ENCODE measurements at places on chromosomes 4 and X.

DNA sequence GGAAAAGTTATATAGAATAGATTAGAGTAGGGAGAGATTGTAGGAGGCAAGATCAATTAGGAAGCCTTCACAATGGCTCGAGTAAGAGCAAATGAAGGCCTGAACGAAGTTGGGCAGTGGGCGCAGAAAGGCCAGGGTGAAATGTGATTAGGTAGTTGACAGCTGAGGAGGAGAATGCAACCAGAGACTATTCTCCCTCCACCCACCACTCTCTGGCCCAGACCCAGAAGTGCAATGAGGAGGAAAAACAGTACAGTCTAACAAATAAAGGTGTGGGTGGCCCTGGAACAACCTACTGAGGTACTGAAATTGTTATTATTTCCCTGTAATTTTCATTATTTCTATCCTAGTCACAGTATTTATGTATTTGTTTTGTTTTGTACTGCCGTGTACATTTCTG is 176.7 kb downstream of the SLC39A8 start:
- no peak for DNase-seq

- DNase-seq = no peak
Observed at GRCh38 chr4:187666697-187667494, 328.7 kb upstream of the ZFP42 start.

GRCh38 chr4:65265526-65265925 is 404.8 kb downstream of the EPHA5 start:
- DNase-seq = no peak

DNA sequence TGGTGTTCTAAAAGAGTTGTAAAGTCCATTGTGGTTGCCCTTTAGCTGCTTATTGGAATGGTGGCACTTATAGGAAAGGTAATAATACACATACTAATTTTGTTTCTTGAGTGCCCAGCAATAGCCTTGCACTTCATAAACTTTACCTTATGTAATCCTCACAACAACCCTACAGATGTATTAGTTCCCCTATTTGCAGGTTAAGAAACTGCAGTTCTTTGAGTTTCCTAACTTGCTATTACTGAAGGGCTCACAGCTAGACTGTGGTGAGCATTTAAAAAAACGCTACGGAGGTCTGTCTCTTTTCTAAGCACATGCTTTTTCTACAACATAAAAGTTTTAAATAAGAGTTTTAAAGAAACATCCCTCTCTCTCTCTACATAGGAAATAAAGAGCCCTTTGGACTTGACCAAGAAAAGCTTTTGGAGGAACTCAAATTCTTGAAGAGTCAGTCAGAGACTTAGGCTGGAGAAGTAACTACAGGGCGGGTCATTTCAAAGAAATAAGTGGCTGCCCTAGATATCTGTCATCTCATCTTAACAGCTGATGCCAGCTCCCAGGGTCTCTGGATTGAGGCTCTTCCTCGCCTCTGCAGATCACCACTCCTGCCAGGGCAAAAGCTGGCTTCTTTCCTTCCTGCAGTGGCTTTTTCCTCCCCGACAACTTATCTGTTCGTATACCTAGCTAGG is 42.0 kb upstream of the FBXW7 start:
- DNase-seq = no peak

- no peak for DNase-seq
Observed at GRCh38 chr4:99886146-99886545, 8.1 kb downstream of the LAMTOR3 start.

- DNase-seq = no peak
Observed at GRCh38 chr4:150238591-150238990, 160.3 kb downstream of the DCLK2 start.

GRCh38 chr4:102817021-102817605 is 10.2 kb downstream of the UBE2D3 start:
- no peak for DNase-seq

DNA sequence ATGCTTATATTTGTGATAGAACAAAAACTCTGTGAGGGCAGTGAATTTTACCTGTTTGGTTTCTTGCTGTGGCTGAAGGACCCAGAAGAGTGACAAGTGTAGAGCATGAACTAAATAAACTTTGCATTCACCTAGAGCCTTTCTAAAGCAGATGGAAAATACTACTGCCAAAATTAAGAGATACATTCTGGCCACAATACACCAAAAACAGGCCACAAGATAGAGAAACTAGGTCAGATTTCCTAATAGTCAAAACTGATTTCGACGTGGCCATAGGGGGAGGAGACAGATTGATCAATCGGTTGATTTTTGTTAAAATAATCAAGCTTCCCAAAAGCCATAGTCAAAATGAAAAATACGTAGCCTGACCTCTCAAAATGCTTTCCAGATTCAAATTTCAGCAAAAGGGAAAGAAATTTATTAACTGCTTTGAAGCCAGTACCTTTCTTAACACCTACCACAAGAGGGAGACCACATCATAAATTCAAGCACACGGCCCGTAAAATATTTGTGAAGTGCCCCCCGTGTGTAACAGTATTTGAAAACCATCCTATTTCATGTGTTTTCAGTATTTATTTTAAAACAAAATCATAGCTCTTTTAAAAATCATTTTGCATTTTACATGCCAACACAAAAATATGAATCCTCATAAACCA is 132.4 kb downstream of the CORIN start:
- no peak for DNase-seq

DNA sequence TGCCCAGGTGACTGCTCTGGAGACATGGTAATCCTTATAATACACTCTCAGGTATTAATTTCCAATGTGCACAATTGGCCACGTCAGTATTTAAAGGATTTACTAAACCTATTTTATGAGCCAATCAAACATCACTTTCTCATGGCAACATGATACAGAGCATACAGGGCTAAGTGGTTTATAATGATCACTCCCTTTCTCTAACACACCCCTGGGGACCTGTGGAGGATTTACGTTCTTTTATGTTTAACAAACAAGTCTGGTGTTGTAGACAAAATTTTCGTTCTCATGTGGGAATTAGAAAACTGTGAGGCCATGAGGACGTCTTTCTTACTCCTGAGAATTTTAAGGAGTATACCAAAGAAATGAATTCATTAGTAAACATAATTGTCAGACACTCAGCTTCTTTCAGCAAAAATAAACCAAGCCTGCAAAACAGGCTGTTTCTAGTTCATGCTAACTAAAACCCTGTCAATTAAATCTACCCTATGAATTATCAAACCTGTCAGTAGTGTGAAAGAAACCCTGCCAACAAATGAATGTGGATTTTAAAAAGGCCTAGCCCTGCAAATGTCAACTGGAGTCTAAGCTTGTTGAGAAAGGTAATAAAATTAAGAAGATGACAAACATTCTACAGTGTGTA is 155.8 kb downstream of the PDGFC start:
- no peak for DNase-seq

DNA sequence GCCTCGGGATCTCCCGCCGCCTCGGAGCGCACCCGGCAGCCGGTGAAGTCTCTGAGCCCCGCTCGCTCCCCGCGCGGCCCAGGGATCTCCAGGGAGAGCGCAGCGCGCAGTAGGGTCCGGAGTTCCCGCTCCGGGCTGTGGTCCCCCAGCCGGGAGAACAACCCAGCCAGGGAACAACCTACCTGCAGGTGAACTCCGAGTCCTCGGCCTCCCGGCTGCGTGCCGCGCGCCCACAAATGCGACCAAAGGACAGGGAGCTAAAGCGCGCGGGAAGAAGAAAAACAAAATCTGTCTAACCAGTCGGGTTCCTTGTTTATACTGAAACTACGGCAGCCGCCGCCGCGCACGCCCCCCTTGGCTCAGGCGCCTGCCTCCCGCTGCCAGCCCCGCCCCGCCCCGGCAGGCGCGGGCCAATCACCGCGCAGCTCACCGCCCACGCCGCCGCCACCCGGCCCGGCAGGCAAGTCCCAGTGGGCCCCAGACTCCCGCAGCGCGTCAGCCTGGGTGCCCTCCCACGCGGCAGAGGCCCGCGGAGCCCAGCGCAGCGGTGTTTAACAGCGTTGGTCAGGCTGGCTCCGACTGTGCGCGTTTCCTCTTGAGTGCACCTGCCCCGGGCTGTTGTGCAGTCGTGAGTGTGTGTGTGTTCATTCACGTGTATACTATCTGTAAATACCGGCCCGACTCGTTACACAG is at the start of gene RASGEF1B:
Gene RASGEF1B (minus strand): TSS at position 320 of the 693 bp plus-strand sequence. CDS start 12,399 bp downstream, outside the sequence.
- DNase-seq = peak; percentile 81

GRCh38 chrX:49862093-49862492 is 17.2 kb upstream of the USP27X start:
- no peak for DNase-seq

DNA sequence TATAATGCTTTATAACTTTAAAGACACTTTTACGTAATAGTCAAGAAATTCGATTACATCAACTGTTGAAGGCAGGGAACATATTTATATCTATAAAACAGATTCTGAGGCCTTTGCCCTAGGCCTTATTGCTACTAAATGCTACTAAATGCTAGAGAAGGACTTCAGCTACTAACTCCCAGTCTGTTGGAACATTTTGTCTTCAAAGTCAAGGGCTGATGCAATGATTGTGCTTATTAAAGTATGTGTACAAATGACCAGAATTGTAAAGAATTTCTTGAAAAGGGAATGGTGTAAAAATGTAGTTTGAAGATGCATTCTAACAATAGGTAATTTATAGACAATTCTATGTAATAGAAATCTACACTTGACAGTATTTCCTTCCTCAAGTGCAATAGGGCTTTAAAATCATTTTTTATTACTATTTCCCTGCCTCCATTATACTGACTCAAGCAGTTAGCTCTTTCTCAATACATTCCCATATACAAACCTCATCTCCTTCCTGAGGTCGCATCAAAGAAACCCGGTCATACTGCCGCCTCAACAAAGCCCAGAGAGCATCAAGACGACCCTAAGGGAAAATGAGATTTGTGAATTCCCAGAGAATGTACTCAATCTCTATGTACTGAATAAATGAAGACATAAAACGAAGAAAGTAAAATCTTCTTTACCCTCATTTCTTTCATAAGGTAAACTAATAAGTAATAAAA is 95.7 kb downstream of the ANTXR2 start:
- no peak for DNase-seq

GRCh38 chr4:6222761-6223292 is 22.5 kb upstream of the JAKMIP1 start:
- no peak for DNase-seq

DNA sequence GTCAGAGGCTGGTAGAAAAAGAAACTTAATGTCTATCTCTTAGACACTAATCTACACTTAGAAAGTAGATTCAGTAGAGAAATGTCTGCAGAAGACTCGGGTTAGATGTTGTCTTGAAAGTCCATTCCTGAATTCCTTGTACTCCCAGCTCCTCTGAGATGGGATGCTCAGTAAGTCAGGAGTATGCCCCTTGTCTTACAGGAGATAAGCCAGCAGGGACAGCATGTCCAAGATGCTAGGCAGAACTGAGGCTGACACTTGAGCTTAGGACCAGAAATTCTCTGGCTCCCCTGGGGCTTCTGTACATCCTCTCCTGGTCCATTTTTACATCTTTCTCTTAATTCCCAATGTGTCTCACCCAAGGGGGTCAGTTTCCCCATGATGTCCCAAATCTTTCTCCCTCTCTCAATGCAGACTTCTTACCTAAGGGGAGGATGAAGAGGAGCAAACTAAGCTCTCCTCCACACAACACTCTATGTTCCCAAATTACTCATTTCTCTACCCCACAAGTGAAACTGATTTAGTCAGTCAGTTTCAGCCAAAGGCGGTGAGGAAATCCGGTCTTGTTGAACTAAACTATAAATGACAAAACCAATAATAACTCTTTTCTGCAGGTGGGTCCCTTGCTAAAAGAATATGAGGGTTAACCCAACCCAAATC is 558.2 kb upstream of the DIPK2B start:
- no peak for DNase-seq

- no peak for DNase-seq
Observed at GRCh38 chr4:120801137-120801758, 121.3 kb downstream of the PRDM5 start.

DNA sequence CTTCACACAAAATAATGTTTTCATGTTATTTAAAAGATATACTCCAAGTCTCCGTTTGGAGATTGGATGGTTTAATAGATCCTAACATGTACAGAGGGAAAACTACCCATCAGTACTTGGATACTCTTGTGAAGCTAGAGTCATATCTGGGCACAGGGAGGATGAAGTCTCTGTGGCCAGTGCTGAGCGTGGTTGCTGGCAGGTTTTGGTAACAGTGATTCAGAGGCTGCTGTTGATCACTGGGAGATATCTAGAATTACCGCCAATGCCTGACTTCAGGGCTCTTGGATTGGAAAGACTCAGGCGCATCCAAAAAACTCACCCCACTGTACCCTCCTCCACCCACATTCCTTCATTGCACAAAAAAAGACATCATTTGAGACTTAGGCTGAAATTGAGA is 107.2 kb upstream of the PGRMC2 start:
- no peak for DNase-seq

DNA sequence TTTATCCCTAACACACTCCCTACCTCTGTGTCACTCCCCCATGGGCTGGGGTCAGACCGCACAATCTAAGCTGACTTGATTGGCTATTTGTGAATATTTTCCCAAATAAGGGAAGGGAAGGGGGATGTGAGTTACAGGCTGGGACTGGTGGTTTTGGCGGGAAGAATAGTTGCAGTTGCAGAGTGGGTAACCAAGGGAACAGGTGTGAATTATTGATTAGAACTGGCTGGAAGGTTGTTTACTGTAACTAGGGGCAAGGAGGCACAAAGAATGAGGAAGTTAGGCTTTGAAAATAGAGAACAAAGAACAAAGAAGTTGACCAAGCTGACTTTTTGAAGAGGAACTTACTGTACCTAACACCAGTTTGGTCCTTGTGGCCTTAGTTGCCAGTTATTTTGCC is 88.0 kb upstream of the XAGE2 start:
- no peak for DNase-seq

- DNase-seq = no peak
Observed at GRCh38 chrX:133723930-133724329, 261.5 kb downstream of the GPC3 start.

DNA sequence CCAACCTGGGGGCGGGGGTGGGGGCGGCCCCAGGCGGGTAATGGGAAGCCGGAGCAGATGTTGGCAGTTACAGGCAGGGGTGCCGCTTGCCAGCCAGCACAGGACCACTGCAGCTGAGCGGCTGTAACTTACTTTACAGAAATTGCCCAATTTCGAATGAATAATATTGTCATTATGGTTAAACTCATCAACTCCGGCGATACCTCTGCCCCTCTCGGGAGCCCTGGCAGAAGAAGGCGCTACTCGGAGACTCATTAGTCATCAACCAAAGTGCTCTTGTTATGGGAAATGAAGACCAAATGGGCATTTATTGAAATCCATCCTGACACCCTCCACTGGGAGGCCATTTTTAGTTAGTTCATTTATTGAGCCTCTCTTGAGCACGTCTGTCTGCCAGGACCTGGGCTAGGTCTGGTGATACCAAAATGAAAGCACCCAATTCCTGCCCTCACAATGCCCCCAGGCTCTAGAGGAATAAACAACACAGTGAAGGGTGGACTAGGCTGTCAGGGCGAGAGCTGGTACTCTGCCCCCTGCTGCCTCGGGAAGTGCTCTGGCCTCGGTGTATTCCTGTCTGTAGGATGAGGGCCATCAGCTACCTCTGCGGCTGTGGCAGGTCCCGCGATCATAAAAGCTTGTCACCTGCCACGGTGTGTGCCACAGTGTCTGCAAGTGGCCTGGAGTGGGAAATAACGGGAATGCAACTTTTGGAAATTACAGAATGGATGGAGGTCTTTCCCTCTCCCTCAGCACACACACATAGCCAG is 159.1 kb upstream of the PSAPL1 start:
- DNase-seq = no peak

GRCh38 chr4:97665553-97665952 is 477.7 kb downstream of the STPG2 start:
- no peak for DNase-seq
